GM10248 (cell line): ENCODE measurements at places on chromosomes 5 and 9.
A peak's percentile ranks its signal among the peaks of the same experiment; 100 is the strongest.

GRCh38 chr5:127928053-127928452, 155.5 kb upstream of the SLC12A2 start:
- DNase-seq, result no peak

- no peak for DNase-seq
Measured at GRCh38 chr9:81250041-81250440, 439.3 kb downstream of the TLE1 start.

- no peak for DNase-seq
Measured at GRCh38 chr9:4296217-4296616, 3.7 kb downstream of the GLIS3 start.

GRCh38 chr9:2480255-2480837, 141.2 kb upstream of the VLDLR start:
- no peak for DNase-seq

DNA sequence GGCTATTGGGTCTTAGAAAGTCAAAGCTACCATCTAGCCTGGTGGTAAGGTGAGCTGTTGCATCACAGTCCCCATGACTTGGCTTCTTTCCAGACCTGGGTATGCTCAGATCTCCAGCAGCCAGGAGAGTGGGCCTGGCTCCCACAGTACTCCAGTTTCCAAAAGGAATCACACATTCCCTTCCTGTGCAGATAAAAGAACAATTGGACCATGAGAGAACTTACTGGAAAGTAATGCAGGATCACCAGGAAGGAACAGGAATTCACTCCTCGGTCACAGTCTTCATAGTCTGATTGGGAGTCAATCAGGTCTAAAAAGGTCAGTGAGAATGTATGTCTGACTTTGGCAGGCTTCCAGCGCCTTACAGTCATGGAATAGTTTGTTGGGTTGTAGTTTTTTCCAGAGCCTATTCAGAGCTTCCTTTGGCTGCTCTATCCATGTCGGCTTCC, 47.8 kb upstream of the CD180 start:
- no peak for DNase-seq

GRCh38 chr9:136244122-136244968, 1.3 kb downstream of the QSOX2 start:
- DNase-seq, result peak; percentile 75

DNA sequence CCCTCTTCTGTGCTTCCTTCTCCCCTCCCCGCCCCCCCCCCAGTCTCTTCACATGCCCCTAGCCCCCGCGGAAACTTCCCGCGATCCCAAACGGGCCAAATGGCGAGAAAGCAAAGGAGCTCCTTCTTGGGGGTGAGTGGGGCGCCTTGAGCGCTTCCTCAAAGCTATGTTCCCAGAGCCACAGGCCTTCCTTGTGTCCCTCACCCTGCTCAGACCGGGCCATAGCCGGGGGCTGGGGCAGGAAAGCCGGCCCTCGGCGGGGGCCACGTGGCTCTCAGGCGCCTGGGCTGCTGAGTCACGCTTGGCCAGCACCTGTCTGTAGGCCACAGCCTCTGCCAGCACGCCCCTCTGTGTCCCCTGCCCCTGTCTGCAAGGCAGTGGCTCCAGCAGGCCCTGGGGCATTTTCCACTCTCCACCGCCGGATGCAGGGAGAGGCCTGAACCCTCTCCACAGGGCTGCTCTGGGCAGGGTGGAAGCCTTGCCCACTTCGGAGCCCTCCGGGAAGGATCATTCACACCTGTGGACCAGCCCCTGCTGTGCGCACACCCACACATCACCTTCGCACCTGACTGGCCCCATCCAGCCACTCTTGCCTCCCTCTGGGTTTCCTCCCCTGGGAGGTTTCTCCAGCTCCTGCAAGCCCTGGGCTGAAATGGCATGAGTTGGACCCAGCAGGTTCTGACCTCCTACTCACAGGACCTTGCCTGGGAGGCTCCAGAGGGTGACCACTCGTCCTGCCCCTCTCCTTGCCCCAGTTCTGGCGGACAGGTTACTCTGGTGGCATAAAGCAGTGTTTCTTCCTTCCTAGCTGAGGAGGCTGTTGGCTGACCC, 1.2 kb upstream of the SQSTM1 start:
- peak; percentile 61 for DNase-seq

- peak; percentile 73 for DNase-seq
Measured at GRCh38 chr9:35728041-35728971, 3.7 kb downstream of the TLN1 start.

- DNase-seq, result no peak
Measured at GRCh38 chr5:94329115-94329514, 289.3 kb downstream of the KIAA0825 start.

DNA sequence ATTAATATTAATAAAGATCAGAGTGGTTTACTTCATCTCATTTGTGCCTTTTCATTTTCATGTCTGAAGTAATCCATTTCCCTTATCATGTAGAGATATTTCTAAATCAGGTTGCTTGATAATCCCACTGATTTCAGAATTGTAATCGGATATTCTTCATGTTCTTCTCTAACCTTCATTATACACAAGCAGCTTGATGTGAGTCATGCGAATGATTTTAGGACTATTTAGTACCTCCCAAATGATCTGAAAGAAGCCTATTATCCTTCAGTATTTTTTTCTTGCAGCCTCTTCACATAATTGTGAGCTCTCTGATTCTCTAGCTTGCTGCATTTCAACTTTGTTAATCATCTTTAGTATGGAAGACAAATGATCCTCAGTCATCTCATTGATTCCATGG, 182.0 kb downstream of the GIN1 start:
- DNase-seq, result no peak

GRCh38 chr9:135655317-135655716, 7.8 kb upstream of the LCN9 start:
- DNase-seq, result peak; percentile 11

DNA sequence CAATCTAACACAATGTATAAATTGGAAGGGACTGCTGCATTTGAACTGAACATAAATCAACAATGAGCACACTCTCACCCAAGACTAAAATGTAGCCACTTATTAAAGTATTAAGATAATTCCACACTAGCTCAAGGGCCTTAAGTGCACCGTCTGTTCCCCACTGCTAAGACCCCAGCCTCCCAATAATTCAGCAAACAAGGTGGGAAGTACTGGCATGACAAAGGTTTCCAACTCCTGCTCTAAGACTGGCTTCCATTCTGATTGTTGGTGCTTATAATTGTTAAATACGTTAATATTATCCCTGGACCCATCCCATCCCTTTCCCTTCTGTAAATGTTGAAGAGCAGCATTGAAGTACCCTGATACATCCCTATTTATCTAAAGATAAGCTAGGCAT, 636.7 kb downstream of the NR2F1-AS1 start:
- no peak for DNase-seq

DNA sequence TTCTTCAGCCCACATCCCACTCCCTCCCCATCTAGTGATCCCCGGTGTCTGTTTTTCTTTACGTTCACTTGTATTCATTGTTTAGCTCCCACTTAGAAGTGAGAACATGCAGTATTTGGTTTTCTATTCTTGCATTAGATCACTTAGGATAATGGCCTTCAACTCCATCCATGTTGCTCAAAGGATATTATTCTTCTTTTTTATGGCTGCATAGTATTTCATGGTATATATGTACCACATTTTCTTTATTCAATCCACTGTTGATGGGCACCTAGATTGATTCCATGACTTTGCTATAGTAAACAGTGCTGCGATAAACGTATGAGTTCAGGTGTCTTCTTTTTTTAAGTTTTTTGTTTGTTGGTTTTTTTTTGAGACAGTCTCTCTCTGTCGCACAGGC, 29.1 kb upstream of the CCNB1 start:
- no peak for DNase-seq

DNA sequence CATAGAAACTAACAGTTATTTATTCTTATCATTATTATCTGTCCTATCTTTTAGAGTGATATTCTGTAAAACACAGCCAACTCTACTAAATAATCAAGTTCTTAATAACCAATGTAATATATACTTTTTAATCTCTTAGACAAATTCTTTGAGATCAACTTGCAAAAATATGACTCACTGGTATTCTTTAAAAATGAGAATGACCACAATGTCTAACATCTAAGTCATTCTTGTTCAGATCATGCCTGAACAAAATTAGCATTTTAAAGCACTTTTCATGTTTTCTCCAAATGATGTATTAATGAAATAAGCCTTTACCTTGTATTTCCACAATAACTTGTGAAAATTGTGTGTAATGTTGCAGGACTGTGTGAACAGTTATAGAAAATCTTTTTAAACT, 356.9 kb upstream of the RGMB start:
- DNase-seq, result no peak

GRCh38 chr5:94833851-94834250, 215.4 kb downstream of the SLF1 start:
- DNase-seq, result no peak

GRCh38 chr5:112685931-112686330, 51.8 kb upstream of the APC start:
- no peak for DNase-seq

GRCh38 chr9:93646640-93647178, 70.3 kb downstream of the PHF2 start:
- no peak for DNase-seq

DNA sequence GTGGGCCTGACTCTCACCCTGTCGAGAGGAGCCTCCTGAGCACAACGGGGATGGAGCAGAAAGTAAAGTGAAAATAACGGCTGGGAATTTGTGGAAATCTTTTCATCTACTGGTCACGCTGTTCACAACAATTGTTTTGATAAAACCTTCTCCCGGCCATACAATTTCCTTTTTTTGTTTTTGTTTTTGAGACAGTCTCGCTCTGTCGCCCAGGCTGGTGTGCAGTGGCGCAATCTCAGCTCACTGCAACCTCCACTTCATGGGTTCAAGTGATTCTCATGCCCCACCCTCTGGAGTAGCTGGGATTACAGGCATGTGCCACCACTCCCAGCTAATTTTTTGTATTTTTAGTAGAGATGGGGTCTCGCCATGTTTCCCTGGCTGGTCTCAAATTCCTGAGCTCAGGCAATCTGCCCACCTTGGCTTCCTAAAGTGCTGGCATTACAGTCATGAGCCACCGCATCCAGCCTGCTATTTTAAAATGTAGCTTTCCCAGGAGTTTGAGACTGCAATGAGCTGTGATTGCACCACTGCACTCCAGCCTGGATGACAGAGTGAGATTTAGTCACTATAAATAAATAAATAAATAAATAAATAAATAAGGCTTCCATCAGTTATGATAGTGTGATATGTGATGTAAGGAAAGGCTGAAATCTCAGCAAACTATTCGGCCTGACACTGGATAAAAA, 73.5 kb upstream of the PTGER4 start:
- no peak for DNase-seq

DNA sequence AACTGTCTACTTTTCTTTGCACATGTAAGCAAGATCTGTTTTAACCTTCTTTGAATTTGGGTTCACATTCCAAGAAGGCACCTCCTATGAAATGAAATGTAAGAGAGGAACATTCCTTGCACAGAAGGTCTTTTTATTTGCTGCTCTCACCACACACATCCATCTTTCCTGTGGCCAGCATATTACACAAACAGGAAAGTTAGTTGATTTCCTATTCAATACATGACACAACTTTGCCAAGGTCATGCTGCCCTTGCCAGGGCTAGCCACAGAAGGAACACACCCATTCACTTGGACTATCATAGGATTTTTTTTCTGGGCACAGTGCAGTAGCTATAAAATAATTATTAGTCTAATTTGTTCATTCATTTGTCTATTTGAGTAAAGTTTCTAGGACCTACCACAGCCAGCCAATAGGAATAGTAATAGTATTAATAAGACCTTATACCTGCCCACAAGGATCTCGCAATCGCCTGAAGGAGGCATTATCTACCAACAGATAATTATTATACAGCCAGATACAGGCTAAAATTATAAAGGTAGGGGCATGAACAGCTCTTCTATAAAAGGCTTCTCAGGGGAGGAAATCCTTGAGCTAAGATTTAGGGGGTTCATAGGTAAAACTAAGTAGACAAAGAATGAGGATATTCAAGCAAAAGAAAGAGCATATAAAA, 78.1 kb upstream of the NREP start:
- no peak for DNase-seq

DNA sequence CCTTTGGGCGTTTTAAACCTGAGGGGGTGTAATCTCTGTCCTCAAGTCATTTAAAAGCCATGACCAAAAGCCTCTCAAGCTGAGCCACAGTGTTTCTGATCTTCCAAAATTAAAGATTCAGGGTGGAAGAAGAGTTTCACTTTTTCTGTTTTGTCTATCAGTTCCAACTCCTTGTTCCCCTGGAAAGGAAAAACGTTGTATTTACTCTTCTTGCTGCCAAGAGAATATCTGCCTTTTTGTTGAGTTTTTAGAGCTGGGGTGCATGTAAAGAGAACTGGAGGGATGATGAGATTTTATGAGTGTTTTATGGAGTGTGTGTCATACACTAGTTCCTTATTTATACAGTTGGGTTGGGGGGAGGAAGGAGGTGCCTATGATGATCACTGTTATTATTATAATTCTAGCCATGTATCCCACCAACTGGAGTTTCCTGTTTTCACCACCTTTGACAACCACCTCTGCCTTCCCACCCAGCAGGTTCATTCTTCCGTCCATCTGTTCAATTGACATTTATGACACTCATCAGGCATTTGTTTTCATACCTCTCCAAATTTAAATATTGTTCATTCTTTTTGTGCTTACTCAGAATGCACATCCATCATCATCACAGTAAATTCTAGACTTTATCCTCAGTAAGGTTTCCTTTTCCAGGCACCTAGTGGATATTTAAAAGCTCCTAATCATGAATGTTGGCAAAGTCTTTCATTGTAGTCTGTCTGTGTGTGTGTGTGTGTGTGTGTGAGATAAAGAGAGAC, 97.9 kb upstream of the MPDZ start:
- DNase-seq, result no peak

GRCh38 chr9:130895481-130896232, 955 bp downstream of the QRFP start:
- DNase-seq, result no peak

GRCh38 chr5:115087951-115088350, 81.8 kb downstream of the TRIM36 start:
- no peak for DNase-seq

DNA sequence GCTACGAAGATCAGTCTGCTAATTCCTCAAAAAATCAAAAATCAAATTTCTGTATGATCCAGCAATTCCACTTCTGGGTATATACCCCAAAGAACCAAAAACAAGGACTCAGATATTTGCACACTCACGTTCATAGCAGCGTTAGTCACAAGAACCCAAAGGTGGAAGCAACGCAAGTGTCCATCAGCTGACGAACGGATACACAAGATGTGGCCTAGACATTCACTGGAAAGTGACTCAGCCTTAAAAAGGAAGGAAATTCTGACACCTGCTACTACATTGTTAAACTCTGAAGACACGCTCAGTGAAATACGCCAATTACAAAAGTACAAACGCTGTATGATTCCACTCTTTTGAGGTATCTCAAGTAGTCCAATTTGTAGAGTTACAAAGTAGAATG, 93.3 kb downstream of the OTULIN start:
- no peak for DNase-seq

DNA sequence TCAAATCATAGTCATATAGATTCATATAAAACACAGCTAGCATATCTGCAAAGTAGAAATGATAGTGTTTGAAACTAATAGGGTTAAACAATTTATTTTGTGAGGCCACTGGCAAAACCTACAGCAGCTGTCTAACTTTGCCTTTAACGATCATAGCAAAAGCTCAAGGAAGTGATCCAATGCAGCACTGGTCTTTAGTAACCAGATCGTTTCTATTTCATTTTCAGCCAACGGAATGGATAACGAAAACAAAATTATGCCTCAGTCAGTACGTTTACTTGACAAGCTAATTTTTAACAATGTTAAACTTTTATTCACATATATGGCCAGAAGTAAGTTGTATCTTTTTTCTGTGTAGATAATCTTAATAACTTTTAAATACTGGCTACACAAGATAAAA, 17.7 kb downstream of the MLLT3 start:
- DNase-seq, result peak; percentile 20
